ENCODE measurements at places on chromosomes 7 and 10. TPM values are rescaled to one million over a fixed set of nuclear protein-coding genes. Genes with fewer than 3 reads are reported as not detected.

DNA sequence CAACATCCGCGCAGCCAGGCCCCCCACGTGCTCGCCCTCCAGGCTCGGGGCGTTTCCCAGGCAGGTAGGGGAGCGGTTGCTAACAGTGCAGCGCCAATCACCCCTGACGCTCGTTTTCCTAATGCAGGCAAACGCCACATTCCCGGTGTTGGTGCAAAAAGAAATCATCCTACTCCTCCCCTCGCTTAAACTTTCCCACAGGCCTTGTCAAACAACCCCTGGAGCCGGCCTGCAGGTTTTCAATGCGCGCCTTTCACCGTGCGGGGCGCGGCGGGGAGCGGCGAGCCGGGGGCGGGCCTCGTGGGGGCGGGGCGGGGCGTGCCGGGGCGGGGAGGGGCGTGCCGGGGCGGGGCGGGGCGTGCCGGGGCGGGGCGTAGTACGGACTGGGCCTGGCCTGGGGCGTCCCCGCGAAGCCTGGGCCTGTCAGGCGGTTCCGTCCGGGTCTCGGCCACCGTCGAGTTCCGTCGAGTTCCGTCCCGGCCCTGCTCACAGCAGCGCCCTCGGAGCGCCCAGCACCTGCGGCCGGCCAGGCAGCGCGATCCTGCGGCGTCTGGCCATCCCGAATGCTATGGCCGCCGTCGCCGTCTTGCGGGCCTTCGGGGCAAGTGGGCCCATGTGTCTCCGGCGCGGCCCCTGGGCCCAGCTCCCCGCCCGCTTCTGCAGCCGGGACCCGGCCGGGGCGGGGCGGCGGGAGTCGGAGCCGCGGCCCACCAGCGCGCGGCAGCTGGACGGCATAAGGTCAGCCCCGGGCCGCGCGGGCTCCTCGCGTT, at the start of gene ECHDC3:
Gene ECHDC3 (plus strand): TSS at position 374 of the 770 bp plus-strand sequence. CDS start 195 bp downstream, at position 569.
- peak; percentile 19 for DNase-seq

- no peak for DNase-seq
These were observed 210.6 kb downstream of the TNS3 start for GRCh38 chr7:47371317-47371716.

- no peak for DNase-seq
These were observed 67.2 kb downstream of the GRK5 start for GRCh38 chr10:119274519-119275045.

DNA sequence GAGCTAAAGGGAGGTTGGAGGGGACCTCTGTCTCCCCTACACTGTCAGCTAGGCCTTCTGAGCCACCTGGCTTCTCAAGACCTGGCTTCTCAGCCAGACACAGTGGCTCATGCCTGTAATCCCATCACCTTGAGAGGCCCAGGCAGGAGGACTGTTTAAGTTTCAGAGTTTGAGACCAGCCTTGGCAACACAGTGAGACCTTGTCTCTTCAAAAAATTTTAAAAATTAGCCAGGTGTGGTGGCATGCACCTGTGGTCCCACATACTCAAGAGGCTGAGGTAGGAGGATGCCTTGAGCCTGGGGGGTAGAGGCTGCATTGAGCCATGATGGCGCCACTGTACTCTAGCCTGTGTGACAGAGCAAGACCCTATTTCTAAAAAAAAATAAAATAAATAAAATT, 33.1 kb downstream of the PIP4K2A start:
- no peak for DNase-seq

GRCh38 chr7:81333536-81333935, 414.7 kb upstream of the SEMA3C start:
- DNase-seq = no peak

DNA sequence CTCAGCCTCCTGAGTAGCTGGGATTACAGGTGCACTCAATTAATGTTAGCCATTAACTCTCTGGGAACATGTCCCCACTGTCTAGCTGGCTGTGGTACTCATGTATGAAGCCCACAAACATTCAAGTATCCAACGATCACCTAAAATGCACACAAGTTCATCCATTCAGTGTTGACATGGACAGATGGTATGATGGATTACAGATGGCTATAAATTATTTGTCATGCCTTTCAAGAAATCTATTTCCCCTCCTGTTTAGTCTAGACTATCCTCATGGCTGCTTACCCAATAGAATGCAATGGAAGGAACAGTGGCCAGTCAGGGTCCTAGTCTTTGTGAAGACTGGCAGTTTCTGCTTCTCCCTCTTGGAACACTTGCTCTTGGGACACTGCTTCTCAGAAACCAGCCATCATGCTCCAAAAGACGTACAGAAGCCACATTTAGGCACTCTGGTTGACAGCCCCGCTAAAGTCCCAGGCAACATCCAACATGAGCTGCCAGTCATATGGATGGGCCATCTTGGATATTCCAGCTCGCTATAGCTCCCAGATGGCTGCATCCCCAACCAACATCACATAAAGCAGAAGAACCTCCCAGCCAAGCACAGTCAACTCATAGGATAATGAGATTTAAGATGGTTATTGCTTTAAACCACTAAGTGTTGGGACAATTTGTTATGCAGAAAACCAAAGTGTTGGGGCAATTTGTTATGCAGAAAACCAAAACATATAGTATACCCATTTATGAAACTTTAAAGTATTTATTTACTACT, 33.1 kb downstream of the MYL10 start:
- no peak for DNase-seq

DNA sequence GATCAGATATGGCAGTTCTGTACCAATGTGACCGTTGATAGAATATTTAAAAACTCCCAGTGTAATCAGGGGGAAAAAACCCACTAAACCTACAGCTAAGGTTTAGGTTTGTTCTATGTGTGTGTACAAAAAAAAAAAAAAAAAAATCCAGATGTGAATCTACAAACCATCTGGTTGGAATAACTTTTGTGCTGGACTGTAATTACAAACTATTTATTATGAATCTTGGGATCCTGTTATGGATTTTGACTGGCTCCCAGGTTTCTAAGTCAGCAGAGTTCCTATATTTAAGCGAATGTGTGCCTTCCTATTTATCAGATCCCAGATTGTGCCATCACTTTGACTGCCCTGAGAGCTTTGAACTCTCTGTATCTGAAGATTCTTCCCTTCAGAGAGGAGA, 29.1 kb downstream of the BMPER start:
- no peak for DNase-seq

DNA sequence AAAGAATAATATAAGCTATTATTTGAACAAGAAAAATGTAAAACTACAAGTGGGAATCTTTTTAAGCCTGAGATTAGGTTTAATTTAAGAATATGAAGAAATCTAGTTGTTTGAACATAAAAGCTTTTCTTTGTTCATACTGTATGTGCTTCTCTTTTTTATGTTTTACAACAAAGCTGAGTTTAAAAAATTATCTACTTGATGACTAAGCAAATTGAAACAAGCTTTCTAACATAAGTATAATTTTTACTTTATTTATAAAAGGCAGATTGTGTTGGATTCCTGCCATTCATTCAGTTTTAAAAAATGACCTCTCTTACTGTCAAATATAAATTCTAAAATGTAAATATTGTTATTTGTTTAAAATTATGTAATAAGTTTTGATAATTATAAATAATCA, 958.2 kb downstream of the DNAJB9 start:
- DNase-seq = no peak

- DNase-seq = no peak
These were observed 53.9 kb downstream of the MYL10 start for GRCh38 chr7:101575168-101575567.

DNA sequence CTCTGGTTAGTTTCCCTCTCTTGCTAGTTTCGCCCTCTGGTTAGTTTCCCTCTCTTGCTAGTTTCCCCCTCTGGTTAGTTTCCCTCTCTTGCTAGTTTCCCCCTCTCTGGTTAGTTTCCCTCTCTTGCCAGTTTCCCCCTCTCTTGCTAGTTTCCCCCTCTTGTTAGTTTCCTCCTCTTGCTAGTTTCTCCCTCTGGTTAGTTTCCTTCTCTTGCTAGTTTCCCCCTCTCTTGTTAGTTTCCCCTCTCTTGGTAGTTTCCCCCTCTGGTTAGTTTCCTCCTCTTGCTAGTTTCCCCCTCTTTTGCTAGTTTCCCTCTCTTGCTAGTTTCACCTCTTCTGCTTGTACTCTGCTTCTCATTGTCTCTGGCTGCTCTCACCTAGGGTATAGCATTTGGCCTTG, 613.8 kb downstream of the LRMDA start:
- DNase-seq = no peak

The TMEM225B gene
- not detected for total RNA-seq

The GDF2 gene
- not detected for total RNA-seq

The PDZD7 gene
- total RNA-seq = 2.7 TPM

The ZCWPW1 gene
- 1.0 TPM for total RNA-seq

Measured in mammary epithelial cell (primary cell).